Amygdala (tissue), 56 donors: ENCODE measurements at places on chromosomes 3 and 15.
A peak's percentile ranks its signal among the peaks of the same experiment; 100 is the strongest.

GRCh38 chr3:64432870-64433269 is 207.6 kb upstream of the PRICKLE2 start:
- no peak for DNase-seq

GRCh38 chr15:28101201-28101600 is 2.1 kb upstream of the OCA2 start:
- DNase-seq = no peak

DNA sequence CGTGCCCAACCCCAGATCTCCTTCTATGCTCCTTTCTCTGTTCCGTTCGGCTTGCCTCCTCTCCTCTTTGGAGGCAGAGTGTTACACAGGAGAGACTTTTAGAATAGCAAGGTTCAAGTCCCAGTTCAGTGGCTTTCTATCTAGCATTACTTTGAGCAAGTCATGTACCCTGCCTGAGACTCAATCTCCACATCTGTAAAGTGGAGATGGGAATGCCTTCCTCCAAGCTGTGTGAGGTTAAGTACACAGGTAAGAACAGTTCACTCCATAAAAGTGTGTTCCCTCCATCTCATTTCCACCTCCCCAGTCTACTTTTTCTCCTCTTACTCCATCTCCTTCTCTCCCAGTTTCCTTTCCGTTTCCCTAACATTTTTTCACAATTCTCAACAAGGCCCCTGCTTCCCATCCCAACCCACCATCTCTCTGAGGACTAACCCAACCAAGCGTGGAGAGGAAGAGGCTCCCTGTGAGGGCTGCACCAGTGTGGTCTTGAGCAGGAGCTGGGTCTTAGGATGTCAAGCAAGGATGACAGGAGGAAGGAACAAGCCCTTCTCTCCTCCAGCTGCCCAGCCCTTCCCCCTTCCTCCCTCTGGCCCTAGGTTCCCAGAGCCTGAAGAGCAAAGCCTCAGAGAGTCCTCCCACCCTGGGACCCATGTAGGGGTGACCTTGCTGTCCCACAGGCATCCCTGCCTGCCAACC is 6.4 kb downstream of the ATP8B4 start:
- no peak for DNase-seq

GRCh38 chr3:58180940-58181587 is 29.7 kb downstream of the DNASE1L3 start:
- no peak for DNase-seq

- no peak for DNase-seq
Measured at GRCh38 chr3:149180057-149180573, 41.5 kb downstream of the CP start.

- no peak for DNase-seq
Measured at GRCh38 chr3:49511639-49512038, 41.6 kb downstream of the DAG1 start.

GRCh38 chr15:66778716-66779115 is 76.7 kb downstream of the SMAD6 start:
- DNase-seq = no peak

- DNase-seq = no peak
Measured at GRCh38 chr3:102036017-102036416, 186.7 kb downstream of the NFKBIZ start.

- no peak for DNase-seq
Measured at GRCh38 chr15:71651750-71652186, 158.6 kb upstream of the NR2E3 start.

GRCh38 chr3:181741417-181741816 is 29.7 kb downstream of the SOX2 start:
- no peak for DNase-seq

- DNase-seq = no peak
Measured at GRCh38 chr15:43390723-43391122, 19.8 kb downstream of the TUBGCP4 start.

GRCh38 chr3:43423639-43424038 is 137.3 kb downstream of the SNRK start:
- DNase-seq = no peak

DNA sequence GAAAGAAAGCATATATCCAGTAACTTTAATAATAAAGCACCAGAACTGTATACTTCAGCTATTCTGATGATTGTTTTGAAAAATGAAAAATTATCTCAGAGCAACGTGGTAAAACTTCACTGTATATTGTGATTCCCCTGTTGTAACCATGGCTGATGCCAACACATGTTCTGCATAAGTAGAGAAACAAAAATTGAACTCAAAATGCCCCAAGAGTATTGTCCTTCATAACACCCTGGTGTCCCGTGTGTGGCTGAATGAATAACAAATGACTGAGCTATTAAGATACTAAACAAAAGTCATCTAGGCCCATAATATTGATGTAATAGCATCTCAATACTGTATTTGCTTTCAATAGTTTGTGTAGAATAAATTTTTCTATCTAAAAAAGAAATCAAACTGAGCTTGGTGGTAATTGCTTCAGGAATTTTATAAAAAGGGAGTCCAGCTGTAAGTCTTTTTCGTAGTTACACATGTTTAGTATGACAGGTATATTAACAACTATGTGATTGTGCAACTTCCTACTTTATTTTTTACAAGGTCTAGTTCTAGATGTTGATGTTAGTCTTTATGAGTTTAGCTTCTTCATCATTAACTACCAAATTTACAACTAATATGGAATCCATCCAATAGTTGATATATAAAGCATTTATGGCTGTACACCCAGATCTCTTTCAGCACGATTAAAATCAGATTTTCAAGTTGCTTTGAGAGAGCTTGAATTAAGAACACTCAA is 623.8 kb upstream of the AGTR1 start:
- DNase-seq = no peak

DNA sequence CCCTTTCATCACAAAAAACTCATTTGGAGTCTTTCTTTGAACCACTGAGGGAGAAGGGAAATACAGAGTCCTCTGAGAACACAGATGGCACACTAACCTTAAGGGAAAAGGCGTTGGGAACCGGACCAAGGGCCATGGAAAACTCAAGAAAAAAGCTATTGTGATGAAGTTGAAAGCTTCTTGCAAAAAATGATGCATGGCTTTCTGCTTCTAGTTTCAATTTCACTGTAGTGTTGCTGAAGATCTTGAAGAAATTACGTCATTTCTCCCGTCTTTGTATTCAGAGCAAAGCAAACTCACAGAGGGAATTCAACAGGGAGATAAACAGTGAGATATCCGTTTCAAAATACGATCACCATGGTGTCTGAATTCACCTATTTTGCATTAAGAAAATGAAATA is 642.3 kb upstream of the ADAMTS9 start:
- DNase-seq = no peak

GRCh38 chr3:127786353-127787070 is 35.8 kb downstream of the MGLL start:
- DNase-seq = peak; percentile 86

DNA sequence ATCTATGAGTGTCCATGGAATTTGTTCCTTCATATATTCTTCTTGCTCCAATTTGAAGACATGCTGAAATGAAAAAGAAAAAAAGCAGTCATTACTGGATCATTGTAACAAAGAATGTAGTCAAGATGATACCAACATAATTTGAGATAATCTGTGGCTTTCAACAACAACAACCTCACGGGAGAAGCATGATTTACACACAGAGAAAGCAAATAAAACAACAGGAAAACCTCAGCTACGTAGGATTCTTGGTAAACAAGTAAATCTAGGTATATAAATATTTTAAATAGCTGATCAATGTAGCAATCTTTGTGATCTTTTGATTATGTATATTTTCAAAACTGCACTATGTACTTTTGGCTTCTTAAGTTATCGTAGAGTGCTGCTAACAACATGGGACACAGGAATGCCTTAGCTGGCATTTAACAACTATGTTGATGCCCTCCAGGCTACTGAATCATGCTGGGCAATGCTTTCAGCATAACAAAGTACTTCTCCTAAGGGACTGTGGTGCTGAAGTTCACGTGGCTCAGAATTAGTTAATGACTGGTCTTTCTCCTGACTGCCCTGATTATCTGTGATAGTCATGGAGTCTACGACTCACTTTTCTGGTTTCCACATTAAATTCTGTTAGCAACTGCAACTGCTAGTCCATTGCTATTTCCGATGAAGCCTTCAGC is 96.5 kb upstream of the MYO5C start:
- DNase-seq = no peak

DNA sequence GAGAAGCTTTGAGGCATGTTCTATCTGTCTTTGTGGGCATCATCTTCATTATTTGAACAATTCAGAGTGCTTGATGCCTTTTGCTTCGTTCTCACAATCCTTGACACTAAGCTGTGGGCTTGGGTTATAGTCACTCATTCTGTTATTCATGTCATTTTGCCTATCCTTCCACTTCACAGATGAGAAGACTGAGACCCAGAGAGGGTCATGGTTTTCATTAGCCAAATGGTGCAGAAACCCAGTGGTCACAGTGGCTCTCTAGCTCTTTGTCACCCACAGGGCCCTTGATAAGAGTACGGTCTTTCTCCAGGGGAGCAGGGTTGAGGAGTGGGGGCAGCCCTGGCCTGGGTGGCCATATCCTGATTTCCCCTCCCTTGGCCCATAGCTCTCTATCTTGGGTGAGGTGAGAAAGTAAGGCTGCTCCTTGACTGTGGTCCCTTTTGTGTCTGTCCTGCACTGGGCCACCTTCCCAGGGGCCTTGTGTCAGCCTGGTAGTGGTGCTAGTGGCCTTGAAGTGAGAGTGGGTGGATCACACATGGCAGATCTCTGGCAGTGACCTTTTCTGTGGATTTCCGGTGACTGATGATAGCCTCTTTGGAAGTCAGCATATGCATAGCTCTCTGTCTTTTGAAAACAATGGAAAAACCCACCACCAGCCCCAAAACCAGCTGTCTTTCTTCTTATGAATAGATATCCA is 130.1 kb downstream of the IGF1R start:
- no peak for DNase-seq

DNA sequence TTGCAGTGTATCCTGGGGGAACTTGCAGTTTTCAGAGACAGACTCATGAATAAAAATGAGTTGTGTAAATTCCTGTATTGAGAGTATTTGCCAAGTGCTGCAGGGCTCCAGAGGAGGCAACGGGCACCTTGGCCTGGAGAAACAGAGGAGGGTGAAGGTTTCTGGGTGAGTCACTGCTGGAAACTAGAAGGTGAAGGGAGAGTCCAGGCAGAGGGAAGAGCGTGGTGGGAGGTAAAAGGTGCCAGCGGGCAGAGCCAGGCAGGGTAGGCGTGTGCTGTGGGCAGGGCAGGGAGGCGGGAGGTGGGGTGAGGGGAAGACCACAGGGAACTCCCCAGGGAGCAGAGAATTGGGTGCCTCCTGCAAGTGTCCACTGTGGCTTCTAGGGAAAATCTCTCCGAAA is 120.8 kb downstream of the SLCO3A1 start:
- DNase-seq = no peak

- DNase-seq = no peak
Measured at GRCh38 chr3:15973940-15974339, 176.2 kb upstream of the ANKRD28 start.

DNA sequence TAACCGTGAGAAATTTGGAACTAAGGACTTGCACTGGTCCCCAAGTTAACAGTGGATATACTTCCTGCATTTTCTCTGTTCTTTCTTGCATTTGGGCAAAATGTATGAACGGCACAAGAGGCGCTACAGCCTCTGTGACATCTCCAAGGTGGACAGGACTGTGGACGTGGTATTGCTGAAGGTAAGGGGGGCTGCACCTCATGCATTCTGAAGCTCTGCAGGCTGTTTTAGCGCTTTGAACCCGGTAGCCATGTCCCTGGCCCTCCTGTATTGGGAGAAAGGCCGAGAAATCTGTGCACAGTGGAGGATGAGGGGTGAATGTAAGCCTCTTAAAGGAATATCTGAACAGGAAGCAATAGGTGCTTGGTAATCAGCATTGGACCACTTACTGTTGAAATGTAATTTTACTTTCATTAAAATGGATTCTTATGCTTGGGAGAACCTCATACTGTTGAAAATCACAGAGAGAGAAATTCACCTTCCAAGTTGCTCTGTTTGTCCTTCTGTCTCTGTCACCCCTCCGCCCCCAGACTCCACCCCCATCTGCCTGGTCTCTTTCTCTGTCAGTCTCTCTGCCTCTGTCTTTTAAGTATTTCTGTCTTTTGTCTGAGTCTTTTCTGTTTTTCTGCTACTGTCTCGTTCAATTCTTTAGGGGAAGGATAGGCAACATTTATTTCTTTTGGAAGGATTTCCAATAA is 174.6 kb downstream of the KLHL25 start:
- no peak for DNase-seq

- DNase-seq = no peak
Measured at GRCh38 chr3:148367756-148368155, 329.9 kb upstream of the AGTR1 start.

GRCh38 chr3:136350557-136350956 is 100.4 kb downstream of the PCCB start:
- no peak for DNase-seq

- no peak for DNase-seq
Measured at GRCh38 chr15:74294010-74294409, 57.9 kb downstream of the CCDC33 start.

DNA sequence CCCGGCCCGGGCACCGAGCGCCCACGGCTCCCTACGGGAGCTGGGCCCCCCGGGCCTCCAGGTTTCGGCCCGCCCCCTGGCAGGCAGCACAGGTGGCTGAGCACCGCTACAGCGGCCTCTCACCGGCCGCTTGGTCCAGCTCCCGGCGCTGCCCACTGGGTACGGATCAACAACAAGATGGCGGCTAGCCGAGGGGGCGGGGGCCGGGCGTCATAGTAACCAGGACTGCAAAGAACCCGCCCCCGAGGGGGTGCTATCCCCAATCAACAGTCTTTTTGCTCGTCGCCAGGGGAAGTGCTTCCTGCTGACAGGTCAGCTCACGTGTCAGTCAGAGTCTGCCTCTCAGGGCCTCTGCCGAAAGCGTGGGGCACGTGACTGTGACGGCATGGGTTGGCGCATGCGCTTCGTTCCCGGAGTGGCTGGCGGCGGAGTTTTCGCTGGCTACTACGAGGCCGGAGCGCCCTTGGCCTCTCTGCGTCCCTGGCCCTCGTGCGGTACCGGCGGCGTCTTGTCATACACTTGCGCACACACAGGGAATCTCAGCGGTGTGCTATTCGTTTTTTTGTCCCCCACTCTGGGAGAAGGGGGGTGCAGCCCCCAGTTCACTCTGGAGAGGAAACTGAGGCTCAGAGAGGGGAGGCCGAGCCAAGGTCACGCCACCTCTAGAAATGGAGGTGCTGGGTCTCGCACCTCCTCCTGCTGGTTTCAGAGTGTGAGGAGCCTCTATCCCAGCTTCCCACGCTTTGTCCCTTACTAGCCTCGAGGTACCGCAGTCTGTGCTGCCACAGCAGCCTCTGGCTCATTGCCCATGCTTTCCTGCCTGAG is at the start of gene IP6K1:
Gene IP6K1 (minus strand): TSS at position 186 of the 825 bp plus-strand sequence. CDS start 38,502 bp downstream, outside the sequence.
- DNase-seq = peak; percentile 100

DNA sequence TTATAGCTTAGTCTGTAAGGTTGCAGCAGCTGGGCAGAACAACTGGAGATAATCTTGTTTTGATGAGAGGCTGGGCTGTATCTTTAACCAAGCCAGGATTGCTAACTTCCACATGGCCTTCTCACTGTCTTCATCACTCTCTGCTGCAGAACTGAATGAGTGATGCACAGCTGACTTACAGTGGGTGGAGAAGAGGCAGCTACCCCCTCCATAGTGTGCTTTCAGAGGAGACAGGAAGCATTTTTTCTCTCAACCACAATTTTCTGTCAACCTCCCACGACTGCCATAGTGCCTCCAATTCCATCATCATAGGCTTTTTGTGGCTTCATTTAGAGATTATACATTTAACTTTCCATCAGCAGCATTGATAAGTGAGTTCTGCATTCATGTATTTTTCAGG is 168.2 kb downstream of the CLSTN2 start:
- no peak for DNase-seq
